CD8-positive, alpha-beta memory T cell (primary cell): ENCODE measurements at places on chromosomes 5 and 9. TPM values are rescaled to one million over a fixed set of nuclear protein-coding genes. Genes with fewer than 3 reads are reported as not detected.

TMEM171 gene
- total RNA-seq = not detected

SPATA31E1 gene
- not detected for total RNA-seq

GDF9 gene
- 0.68 TPM for total RNA-seq

FBXL17 gene
- total RNA-seq = 6.9 TPM

SPATA31A3 gene
- not detected for total RNA-seq

CDH12 gene
- not detected for total RNA-seq

PDE8B gene
- total RNA-seq = not detected

SPTAN1 gene
- 195 TPM for total RNA-seq

GRCh38 chr5:103612545-103612944 is 50.0 kb upstream of the NUDT12 start:
- H3K36me3 ChIP-seq = no peaks in the 10 kb centered on the region
- H3K27me3 ChIP-seq = no peaks in the 10 kb centered on the region
- no peak overlapping the region for H3K4me3 ChIP-seq
- DNase-seq = no peak
- no peak overlapping the region for H3K27ac ChIP-seq
- H3K4me1 ChIP-seq = no peaks in the 10 kb centered on the region

DNA sequence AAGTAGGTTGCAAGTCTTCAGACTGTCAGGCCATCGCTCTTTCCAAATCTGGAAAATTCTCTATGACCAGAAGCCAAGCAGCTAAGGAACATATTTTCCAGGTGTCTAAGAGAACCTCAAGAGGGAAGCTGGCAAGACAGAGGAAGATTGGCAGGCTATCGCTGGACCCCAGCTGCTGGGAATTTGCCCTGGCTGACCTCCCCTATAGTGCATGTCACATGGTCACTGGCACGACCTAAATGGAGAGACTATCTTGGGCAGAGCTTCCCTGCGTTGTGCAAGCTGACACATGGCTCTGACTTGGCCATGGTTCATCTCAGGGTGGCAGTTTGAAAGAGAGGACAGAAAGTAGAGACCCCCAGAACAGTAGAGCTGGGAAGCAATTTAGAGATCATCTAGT is 104.9 kb upstream of the ZNF618 start:
- no peak overlapping the region for H3K27ac ChIP-seq
- H3K4me3 ChIP-seq = no peak overlapping the region
- no peaks in the 10 kb centered on the region for H3K4me1 ChIP-seq
- no peak for DNase-seq

- no peak overlapping the region for H3K27ac ChIP-seq
- no peak overlapping the region for H3K4me3 ChIP-seq
- DNase-seq = no peak
- no peaks in the 10 kb centered on the region for H3K27me3 ChIP-seq
Measured at GRCh38 chr5:158979749-158980521, 119.8 kb downstream of the EBF1 start.

GRCh38 chr5:40503439-40503838 is 176.3 kb upstream of the PTGER4 start:
- no peaks in the 10 kb centered on the region for H3K36me3 ChIP-seq
- H3K4me1 ChIP-seq = no peaks in the 10 kb centered on the region
- H3K27me3 ChIP-seq = no peaks in the 10 kb centered on the region
- H3K4me3 ChIP-seq = no peak overlapping the region
- no peak overlapping the region for H3K27ac ChIP-seq

DNA sequence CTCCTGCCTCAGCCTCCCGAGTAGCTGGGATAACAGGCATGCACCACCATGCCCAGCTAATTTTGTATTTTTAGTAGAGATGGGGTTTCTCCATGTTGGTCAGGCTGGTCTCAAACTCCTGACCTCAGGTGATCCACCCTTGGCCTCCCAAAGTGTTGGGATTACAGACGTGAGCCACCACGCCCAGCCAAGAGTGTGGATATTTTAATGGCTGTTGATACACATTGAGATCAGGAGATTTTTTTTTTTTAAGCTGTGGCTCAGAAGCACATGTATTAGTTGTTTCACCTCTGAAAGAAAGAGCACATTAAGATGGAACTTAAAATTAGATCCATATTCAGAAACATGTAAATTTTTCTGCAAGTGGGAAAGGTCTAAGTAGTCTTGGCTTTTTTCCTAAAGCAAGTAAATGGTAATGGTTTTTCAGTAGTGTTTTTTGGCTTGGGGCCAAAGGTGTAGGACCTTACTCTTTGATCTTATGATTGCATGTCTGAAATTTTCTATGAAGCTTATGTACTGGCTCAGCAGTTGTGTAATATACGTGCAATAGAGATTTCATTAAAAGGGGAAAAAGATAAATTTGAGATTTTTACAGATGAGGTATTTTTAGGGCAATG is 9.9 kb downstream of the RBM27 start:
- H3K27ac ChIP-seq = no peak overlapping the region
- no peak for DNase-seq
- no peaks in the 10 kb centered on the region for H3K36me3 ChIP-seq
- H3K4me3 ChIP-seq = no peak overlapping the region

- H3K27ac ChIP-seq = no peak overlapping the region
- no peak overlapping the region for H3K4me3 ChIP-seq
- DNase-seq = no peak
- no peaks in the 10 kb centered on the region for H3K27me3 ChIP-seq
- no peaks in the 10 kb centered on the region for H3K36me3 ChIP-seq
- H3K4me1 ChIP-seq = no peaks in the 10 kb centered on the region
Measured at GRCh38 chr9:32882705-32883104, 99.4 kb downstream of the TMEM215 start.
